ENCODE measurements at places on chromosomes 11 and 22. TPM values are rescaled to one million over a fixed set of nuclear protein-coding genes. Genes with fewer than 3 reads are reported as not detected.

SCGB1A1 gene
- total RNA-seq = not detected

DNA sequence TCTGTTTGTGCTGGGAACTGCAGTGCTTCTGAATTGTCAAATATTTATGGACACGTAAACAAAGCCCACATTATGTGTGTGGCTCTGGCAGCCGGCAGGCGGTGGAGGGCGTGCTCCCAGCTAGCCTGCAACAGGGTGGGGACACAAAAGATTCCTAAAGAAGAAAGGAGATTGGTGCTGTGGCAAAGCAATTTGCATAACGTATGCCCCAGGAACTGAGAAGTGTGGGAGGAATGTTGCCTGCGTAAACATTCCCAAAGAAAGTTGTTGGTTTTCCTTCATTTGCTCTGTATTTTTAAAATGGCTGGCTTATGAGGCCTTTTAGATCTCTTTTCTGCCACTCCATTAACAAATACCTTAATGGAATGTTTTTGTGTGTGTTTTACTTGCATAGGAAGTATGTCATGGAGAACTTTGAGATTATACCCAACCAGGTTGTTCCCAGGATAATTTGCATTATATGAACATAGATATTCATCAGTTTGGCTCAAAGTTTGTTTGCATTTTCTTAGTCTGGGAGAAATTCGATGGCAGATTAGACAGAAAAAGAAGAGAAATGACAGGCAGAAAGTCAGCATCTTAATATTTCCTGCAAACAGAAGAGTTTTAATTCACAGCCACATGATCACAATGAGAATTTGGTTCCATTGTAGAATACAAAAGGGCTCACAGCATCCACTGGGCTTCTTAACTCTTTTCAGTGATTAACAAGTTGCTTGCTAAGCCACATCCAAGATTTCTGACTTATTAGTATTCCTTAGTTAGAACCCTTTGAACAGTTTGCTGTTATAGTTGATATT lies 41.8 kb upstream of the DLAT start:
- peaks cover 16% of the 10 kb centered on the region for H3K4me1 ChIP-seq
- H3K27me3 ChIP-seq = no peaks in the 10 kb centered on the region
- no peaks in the 10 kb centered on the region for H3K36me3 ChIP-seq
- peak; percentile 92 for DNase-seq
- H3K4me3 ChIP-seq = peak overlapping the region; percentile 55

- DNase-seq = no peak
- no peak overlapping the region for H3K27ac ChIP-seq
- H3K4me1 ChIP-seq = no peaks in the 10 kb centered on the region
- H3K36me3 ChIP-seq = no peaks in the 10 kb centered on the region
- H3K4me3 ChIP-seq = no peak overlapping the region
These were observed 133.8 kb downstream of the OSBP2 start for GRCh38 chr22:30828187-30829155.

DNA sequence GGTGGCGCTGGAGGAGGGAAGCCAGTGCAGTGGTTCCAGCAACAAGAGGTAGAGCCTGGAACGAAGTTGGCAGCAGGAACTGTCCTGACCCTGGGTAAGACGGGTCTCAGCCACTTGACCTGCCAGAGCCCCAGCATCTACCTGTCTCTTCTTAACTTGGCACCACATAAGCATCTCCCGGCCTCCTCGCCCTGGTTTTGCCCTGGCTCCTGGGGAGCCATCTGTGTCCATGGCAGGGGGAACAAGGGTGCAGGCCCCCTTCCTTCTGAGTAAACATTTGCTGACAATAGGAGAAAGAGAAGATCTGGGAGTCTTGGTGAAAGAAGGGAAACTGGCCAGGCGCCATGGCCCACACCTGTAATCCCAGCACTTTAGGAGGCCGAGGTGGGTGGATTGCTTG lies 12.8 kb downstream of the P2RY2 start:
- no peak overlapping the region for H3K27ac ChIP-seq
- H3K4me3 ChIP-seq = no peak overlapping the region
- H3K36me3 ChIP-seq = no peaks in the 10 kb centered on the region
- peaks cover 8% of the 10 kb centered on the region for H3K4me1 ChIP-seq
- DNase-seq = peak; percentile 30
- no peaks in the 10 kb centered on the region for H3K27me3 ChIP-seq

GRCh38 chr11:66548041-66548440 lies 1.3 kb downstream of the ACTN3 start:
- no peaks in the 10 kb centered on the region for H3K36me3 ChIP-seq
- no peaks in the 10 kb centered on the region for H3K4me1 ChIP-seq
- no peak overlapping the region for H3K27ac ChIP-seq
- H3K27me3 ChIP-seq = no peaks in the 10 kb centered on the region

DNA sequence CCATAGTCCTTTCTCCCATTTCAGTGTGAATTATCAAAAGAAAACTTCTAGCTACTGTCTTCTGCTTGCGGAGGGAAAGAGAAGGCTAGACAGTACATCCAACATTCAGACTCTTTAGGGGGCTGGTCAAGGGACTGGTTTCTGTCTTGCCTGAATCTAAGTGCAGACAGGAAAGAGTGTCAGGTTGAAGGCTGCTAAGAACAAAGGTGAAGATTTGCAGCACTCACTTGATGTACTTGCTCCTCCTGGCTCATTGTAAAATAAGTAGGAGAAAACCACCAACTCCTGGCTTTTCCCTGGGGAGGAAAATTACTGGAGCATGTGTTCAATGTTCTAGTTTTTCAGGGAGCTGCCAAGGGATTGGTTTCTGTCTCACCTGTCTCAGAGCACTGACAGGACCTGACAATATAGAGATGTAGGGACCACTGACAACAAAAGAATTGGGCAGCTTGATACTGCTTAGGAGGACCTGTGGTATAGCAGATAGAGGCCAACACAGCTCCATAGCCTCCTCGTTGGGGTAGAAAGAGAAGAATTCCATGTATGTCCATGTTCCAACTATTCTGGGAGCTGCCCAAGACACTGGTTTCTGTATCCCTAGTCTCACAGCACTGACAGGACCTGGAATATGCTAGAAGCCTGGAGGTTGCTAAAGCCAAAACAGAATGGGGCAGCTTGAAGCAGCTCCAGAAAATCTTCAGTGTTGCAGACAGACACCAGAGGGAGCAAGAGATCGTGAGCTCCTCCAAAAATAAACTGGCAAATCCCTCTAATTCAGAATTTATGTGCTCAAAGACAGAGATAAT lies 39.7 kb upstream of the MMP12 start:
- H3K36me3 ChIP-seq = no peaks in the 10 kb centered on the region
- H3K27ac ChIP-seq = no peak overlapping the region

- DNase-seq = no peak
- H3K27ac ChIP-seq = no peak overlapping the region
- peaks cover 35% of the 10 kb centered on the region for H3K4me1 ChIP-seq
- no peaks in the 10 kb centered on the region for H3K36me3 ChIP-seq
These were observed 195 bp upstream of the CREB3L1 start for GRCh38 chr11:46277313-46277621.

- H3K27me3 ChIP-seq = no peaks in the 10 kb centered on the region
- DNase-seq = no peak
- H3K4me1 ChIP-seq = no peaks in the 10 kb centered on the region
- H3K36me3 ChIP-seq = peaks cover 7% of the 10 kb centered on the region
- H3K27ac ChIP-seq = no peak overlapping the region
These were observed 81.6 kb downstream of the PDHX start for GRCh38 chr11:34997952-34998528.

GRCh38 chr22:22960307-22960706 lies 72.7 kb downstream of the IGLL5 start:
- H3K27me3 ChIP-seq = peaks cover 7% of the 10 kb centered on the region
- H3K4me1 ChIP-seq = no peaks in the 10 kb centered on the region
- no peak overlapping the region for H3K4me3 ChIP-seq
- no peak for DNase-seq
- H3K27ac ChIP-seq = no peak overlapping the region

GRCh38 chr11:76048763-76049162 lies 157.5 kb downstream of the WNT11 start:
- H3K27ac ChIP-seq = no peak overlapping the region
- no peak overlapping the region for H3K4me3 ChIP-seq
- peaks cover 4% of the 10 kb centered on the region for H3K36me3 ChIP-seq
- no peaks in the 10 kb centered on the region for H3K27me3 ChIP-seq

SHISAL1 gene
- 0.95 TPM for total RNA-seq

POLD3 gene
- total RNA-seq = 25.1 TPM

GRCh38 chr22:50032109-50032871 lies 19.7 kb upstream of the IL17REL start:
- no peak for DNase-seq
- peaks cover 22% of the 10 kb centered on the region for H3K27me3 ChIP-seq
- H3K4me1 ChIP-seq = no peaks in the 10 kb centered on the region
- H3K27ac ChIP-seq = no peak overlapping the region
- no peak overlapping the region for H3K4me3 ChIP-seq

DNA sequence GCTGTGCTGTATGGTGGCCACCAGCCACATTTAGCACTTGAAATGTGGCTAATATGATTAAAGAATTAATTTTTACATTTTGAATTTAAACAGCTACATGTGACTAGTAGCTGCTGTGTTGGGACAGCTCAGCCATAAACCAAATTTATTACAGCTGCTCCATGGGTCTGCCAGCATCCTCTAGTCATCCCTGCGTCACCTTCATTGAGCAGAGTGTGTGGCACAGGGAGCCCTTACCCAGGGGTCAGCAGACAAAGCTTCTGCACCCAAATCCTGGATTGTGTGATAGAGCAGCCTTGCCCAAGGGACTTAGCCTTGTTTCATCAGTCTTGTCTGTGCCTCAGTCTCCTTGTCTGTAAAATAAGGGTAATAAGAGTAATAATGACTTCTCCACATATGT lies 19.4 kb upstream of the ACCSL start:
- no peak for DNase-seq
- no peaks in the 10 kb centered on the region for H3K4me1 ChIP-seq
- no peak overlapping the region for H3K27ac ChIP-seq
- no peaks in the 10 kb centered on the region for H3K27me3 ChIP-seq

DNA sequence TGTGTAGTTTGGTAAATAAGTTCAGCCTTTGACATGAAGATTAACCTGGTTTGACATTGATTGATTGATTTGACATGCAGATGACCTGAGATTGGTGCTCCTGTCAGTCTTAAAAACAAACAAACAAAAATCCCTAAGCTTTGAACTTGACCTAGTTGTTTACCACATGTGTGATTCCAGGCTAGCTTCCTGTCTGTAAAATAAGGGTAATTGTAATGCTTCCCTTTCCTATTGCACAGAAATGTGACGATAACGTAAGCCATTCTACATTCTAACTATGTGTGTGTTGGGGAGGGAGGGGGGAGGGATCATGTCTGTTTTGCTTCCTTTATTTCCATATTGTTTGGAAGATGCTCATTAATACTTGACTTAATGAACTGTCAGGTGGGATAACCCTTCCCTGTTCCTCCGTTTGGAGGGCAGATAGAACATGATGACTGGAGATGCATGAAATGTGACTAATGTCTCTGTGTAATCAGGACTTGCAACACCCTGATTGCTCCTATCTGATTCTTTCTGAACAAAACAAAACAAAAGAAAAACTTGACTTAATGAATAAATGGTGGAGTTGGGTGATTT lies 106.1 kb upstream of the CLMP start:
- no peak for DNase-seq
- H3K4me1 ChIP-seq = peaks cover 19% of the 10 kb centered on the region
- H3K27me3 ChIP-seq = peaks cover 13% of the 10 kb centered on the region
- no peak overlapping the region for H3K4me3 ChIP-seq
- no peak overlapping the region for H3K27ac ChIP-seq

- H3K27ac ChIP-seq = no peak overlapping the region
- H3K36me3 ChIP-seq = no peaks in the 10 kb centered on the region
- H3K4me1 ChIP-seq = no peaks in the 10 kb centered on the region
- no peak overlapping the region for H3K4me3 ChIP-seq
- peak; percentile 85 for DNase-seq
These were observed 5.1 kb upstream of the B4GALNT4 start for GRCh38 chr11:363948-364761.

KRTAP5-8 gene
- not detected for total RNA-seq

GLB1L3 gene
- total RNA-seq = 7.1 TPM

IFITM10 gene
- 1.9 TPM for total RNA-seq

DNA sequence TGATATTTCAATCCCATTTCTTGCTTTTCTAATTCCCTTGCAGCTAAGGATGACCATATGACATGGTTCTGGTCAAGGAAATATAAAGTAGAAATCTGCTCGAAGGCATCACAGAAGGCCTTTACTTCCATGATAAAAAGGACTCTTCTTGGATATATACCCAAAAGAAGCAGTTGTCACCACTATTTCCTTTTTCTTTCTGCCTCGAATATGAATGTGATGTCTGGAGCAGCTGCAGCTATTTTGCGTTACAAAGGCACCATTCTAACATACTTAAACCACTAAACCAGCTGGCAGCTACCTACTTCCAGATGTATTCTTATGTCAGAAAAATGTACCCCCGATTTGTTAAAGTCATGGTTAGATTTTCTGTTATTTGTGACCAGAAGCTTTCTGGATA lies 18.9 kb downstream of the EXPH5 start:
- no peaks in the 10 kb centered on the region for H3K4me1 ChIP-seq
- H3K36me3 ChIP-seq = no peaks in the 10 kb centered on the region
- DNase-seq = no peak

- no peaks in the 10 kb centered on the region for H3K36me3 ChIP-seq
- H3K4me1 ChIP-seq = peaks cover 11% of the 10 kb centered on the region
- DNase-seq = no peak
- H3K27ac ChIP-seq = no peak overlapping the region
- no peak overlapping the region for H3K4me3 ChIP-seq
These were observed 42.7 kb upstream of the TTC12 start for GRCh38 chr11:113271551-113272245.

SLC22A9 gene
- not detected for total RNA-seq

GRCh38 chr11:27423125-27423524 lies 49.5 kb downstream of the LGR4 start:
- H3K4me3 ChIP-seq = no peak overlapping the region
- no peaks in the 10 kb centered on the region for H3K27me3 ChIP-seq
- H3K4me1 ChIP-seq = no peaks in the 10 kb centered on the region

GRCh38 chr11:77617892-77618291 lies 19.7 kb downstream of the CLNS1A start:
- no peak overlapping the region for H3K27ac ChIP-seq
- H3K36me3 ChIP-seq = peaks cover 76% of the 10 kb centered on the region
- no peaks in the 10 kb centered on the region for H3K4me1 ChIP-seq
- H3K4me3 ChIP-seq = no peak overlapping the region

HTR3A gene
- total RNA-seq = 1.3 TPM

- H3K4me3 ChIP-seq = no peak overlapping the region
- H3K27me3 ChIP-seq = no peaks in the 10 kb centered on the region
- peaks cover 4% of the 10 kb centered on the region for H3K4me1 ChIP-seq
These were observed 9.1 kb upstream of the SREBF2 start for GRCh38 chr22:41823797-41824196.

DNA sequence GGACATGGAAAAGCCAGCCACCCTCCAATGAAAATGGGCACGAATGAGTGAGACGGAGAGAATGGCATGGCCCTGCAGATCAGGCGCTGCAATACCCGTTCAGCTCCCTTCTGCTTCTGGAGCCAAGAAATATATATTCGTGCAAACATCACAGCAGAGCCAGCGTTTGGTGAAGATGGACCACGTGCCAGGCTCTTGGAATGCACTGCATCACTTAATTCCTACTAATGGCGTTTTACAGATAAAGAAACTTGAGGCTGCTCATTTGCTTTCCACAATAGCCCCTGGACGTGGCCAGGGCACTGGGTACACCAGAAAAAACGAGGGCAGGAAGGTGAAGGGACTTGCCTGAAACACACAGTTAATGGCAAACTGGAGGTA lies 1.6 kb upstream of the FXYD2 start:
- no peaks in the 10 kb centered on the region for H3K27me3 ChIP-seq
- H3K27ac ChIP-seq = no peak overlapping the region
- DNase-seq = peak; percentile 26
- H3K4me1 ChIP-seq = peaks cover 4% of the 10 kb centered on the region
- no peak overlapping the region for H3K4me3 ChIP-seq

CBLIF gene
- not detected for total RNA-seq

SCGB2A2 gene
- not detected for total RNA-seq

TEX54 gene
- 0.87 TPM for total RNA-seq

- no peaks in the 10 kb centered on the region for H3K27me3 ChIP-seq
- no peaks in the 10 kb centered on the region for H3K36me3 ChIP-seq
- DNase-seq = no peak
- H3K27ac ChIP-seq = no peak overlapping the region
These were observed 61.9 kb upstream of the BARX2 start for GRCh38 chr11:129313541-129314297.
